ENCODE measurements at places on chromosomes 7 and 10.
A peak's percentile ranks its signal among the peaks of the same experiment; 100 is the strongest.

- no peak for DNase-seq
Observed at GRCh38 chr7:66344166-66344565, 139.0 kb downstream of the TPST1 start.

DNA sequence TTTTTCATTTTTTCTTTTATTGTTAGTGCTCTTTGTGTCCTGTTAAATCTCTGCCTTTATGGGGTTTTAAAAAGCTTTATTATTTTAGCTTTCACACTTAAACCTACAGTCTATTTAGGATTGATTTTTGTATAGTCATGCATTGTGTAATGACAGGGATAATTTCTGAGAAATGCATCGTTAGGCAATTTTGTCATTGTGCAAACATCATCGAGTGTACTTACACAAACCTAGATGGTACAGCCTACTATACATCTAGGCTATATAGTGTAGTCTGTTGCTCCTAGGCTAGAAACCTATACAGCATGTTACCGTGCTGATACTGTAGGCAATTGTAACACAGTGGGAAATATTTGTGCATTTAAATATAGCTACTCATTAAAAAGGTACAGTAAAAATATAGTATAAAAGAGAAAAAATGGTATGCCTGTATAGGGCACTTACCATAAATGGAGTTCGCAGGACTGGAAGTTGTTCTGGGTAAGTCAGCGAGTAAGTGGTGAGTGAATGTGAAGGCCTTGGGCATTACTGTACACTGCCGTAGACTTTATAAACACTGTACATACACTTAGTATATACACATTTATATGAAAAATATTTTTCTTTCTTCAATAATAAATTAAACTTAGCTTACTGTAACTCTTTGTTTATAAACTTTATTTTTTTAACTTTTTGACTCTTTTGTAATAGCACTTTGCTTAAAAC lies 16.0 kb downstream of the UBE2D1 start:
- DNase-seq: no peak

DNA sequence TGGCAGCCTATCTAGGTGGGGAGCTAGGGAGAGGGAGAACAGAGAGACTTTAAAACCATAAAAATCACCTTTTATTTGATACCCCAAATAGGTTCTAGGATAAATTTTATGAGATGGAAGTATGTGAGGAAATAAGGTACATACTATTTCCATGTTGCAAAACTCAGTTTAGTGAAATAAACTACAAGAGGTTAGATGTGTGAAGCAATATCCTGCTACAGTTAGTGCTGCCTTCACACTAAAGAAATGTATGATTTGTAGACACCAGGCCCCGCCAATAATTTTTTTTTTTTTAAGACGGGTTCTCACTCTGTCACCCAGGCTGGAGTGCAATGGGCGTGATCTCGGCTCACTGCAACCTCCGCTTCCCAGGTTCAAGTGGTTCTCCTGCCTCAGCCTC lies 34.4 kb upstream of the RSBN1L start:
- no peak for DNase-seq

DNA sequence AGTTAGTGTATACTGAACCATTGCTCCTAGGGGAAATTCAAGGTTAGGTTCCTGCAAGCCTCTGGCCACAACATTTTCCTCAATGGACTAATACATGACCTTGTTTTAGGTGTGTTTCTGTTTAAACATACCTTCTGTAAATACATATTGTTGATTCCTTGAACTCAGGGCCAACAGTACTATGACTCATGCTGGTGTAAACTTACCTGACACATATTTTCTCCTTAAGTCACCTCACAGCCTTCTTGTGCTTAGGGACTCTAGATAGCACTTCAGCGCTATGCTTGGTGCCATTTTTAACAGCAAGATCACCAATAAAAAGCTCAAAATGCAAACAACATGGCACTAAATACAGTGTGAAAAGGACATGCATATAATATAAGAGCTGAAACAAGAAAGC lies 176.4 kb downstream of the TAX1BP1 start:
- DNase-seq: no peak

GRCh38 chr7:156612930-156613329 lies 27.6 kb upstream of the RNF32 start:
- DNase-seq: peak; percentile 55

- no peak for DNase-seq
Observed at GRCh38 chr10:75782463-75783248, 351.2 kb downstream of the LRMDA start.

DNA sequence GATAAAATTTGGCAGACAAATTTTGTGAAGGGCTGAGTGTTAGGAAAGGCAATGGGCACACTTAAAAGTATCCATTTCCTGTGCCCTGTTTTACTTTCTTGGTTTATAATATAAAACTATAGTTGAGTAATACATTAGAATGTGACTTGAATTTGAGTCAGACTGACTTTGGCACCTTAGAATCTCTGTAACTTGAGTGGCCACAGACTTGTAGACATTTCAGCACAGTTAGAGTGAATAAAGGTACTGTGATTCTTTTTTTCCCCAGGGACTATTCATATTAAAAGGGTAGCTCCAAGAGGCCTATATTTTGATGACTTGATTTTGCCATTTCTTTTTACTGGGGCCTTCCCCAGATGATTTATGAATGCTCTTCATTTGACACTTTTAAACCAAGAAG lies 22.4 kb downstream of the GBF1 start:
- DNase-seq: no peak

GRCh38 chr10:63464402-63465292 lies 1.1 kb downstream of the JMJD1C start:
- no peak for DNase-seq

- DNase-seq: peak; percentile 61
Observed at GRCh38 chr7:19024261-19024660, 93.2 kb downstream of the TWIST1 start.

- DNase-seq: no peak
Observed at GRCh38 chr7:95027234-95027872, 120.0 kb downstream of the PPP1R9A start.

DNA sequence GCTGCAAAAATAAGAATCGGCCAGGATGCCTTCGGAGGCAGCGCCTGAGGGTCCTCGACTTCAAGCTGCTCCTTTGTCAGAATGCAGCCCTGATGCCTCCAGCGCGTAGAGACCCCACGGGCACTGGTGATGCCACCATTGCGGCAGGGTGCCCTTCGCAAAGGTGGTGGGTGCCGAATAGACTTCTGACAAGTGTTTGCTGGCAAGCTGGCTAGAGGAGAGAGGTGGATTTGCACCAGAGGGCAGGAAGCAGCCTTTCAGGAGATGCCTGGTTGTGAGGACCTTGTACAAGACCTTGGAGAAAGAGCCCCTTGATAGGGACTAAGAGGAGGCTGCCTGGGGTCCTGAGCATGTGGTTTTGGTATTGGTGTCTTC lies 103.2 kb upstream of the PPIF start:
- no peak for DNase-seq

- DNase-seq: peak; percentile 1
Observed at GRCh38 chr7:81990395-81990794, 220.5 kb upstream of the HGF start.

GRCh38 chr10:44439239-44439957 lies 54.5 kb upstream of the CXCL12 start:
- no peak for DNase-seq

DNA sequence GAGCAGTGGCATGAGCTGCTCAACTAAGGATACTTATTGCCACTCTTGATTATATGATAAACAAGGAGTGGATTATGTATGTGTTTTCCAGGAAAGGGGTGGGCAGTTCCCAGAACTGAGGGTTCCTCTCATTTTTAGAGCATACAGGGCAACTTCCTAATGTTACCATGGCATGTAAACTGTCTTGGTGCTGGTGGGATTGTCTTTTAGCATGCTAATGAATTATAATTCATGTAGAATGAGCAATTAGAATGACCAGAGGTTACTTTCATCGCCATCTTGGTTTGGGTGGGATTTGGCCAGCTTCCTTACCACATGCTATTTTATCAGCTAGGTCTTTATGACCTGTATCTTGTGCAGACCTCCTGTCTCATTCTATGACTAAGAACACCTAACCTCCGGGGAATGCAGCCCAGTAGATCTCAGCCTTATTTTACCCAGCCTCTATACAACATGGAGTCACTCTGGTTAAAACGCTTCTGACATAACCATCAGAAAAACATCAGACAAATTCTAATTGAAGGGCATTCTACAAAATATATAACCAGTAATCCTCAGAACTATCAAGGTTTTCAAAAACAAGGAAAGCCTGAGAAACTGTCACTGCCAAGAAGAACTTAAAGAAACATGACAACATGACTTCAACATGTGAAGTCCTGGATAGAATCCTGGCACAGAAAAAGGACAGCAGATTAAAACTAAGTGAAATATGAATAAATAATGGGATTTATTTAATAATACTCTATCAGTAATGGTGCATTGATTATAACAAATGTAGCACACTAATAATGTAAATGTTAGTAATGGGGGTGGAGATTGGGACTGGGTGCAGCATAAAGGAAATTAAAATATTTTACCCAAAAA lies 365.0 kb downstream of the SEMA3D start:
- DNase-seq: peak; percentile 4

DNA sequence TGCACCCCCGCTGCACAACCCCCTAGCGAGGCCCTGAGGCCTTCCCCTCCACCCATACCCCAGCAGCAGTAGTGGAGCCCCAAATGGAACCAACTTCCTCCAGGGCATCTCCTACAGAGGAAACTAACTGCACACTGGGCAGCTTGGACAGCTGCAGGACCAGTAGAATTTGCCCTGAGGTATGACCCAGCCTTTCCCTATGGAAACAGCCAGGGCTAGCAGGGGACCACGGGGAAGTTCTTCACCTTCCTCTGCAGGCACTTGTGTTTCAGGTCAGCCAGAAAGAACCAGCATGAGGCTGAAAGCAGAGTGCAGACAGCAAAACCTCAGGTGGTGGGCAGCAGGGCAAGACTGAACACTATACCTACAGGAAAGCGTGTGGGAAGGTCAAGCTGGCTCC lies 5.7 kb upstream of the EEPD1 start:
- DNase-seq: no peak

Data from Daoy (cell line).